ENCODE measurements at places on chromosomes 7 and 10. TPM values are rescaled to one million over a fixed set of nuclear protein-coding genes. Genes with fewer than 3 reads are reported as not detected.

COL17A1 gene
- total RNA-seq = not detected

KIAA1549 gene
- 1.2 TPM for total RNA-seq

TMEM178B gene
- not detected for total RNA-seq

COL13A1 gene
- 21.3 TPM for total RNA-seq

CCL26 gene
- not detected for total RNA-seq

SBDS gene
- total RNA-seq = 95.9 TPM

KIAA1217 gene
- 3.5 TPM for total RNA-seq

UBE3C gene
- 75.3 TPM for total RNA-seq

OPN4 gene
- not detected for total RNA-seq

BBS9 gene
- total RNA-seq = 14.5 TPM

EN2 gene
- total RNA-seq = not detected

C10orf95 gene
- not detected for total RNA-seq

EBLN1 gene
- total RNA-seq = not detected

Data from myometrial cell (primary cell).